ENCODE measurements at places on chromosomes 13 and 19.
A peak's percentile ranks its signal among the peaks of the same experiment; 100 is the strongest.

DNA sequence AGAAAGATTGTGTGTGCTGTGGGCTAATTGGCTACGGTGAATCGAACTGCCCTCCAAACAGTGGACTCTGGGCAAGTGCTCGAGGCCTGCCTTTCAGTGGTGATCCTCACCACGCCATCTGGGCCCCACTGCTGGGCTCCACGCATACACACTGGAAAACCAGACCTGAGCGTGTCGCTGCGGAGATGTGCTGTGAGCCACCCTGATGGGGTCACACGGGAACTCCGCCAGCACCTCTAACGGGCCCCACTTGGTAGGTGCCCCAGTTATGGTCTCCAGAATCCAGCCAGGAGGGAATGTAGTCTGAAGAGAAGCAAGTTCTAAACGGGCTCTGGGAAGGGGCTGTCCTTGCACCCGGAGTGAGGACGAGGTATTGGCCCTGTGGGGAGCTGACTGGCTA lies 39.3 kb downstream of the C13orf46 start:
- DNase-seq: no peak

GRCh38 chr13:26596458-26596857 lies 39.0 kb downstream of the WASF3 start:
- no peak for DNase-seq

DNA sequence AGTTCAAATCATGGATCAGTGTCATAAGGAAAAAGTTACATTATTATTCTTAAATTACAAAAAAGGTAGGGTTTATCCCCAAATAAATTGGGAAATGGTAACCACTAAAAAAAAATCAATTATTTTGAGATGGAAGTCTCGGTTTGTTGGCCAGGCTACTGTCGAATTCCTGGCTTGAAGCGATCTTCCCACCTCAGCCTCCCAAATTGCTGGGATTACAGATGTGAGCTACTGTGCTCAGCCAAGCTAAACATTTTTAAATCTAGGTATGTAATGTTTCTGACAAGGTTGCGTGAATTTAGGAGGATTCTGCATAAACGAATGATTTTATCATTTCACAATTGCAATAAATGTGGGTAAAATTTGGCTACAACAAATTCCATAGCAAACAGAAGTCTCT lies 2.0 kb downstream of the NAA16 start:
- no peak for DNase-seq

DNA sequence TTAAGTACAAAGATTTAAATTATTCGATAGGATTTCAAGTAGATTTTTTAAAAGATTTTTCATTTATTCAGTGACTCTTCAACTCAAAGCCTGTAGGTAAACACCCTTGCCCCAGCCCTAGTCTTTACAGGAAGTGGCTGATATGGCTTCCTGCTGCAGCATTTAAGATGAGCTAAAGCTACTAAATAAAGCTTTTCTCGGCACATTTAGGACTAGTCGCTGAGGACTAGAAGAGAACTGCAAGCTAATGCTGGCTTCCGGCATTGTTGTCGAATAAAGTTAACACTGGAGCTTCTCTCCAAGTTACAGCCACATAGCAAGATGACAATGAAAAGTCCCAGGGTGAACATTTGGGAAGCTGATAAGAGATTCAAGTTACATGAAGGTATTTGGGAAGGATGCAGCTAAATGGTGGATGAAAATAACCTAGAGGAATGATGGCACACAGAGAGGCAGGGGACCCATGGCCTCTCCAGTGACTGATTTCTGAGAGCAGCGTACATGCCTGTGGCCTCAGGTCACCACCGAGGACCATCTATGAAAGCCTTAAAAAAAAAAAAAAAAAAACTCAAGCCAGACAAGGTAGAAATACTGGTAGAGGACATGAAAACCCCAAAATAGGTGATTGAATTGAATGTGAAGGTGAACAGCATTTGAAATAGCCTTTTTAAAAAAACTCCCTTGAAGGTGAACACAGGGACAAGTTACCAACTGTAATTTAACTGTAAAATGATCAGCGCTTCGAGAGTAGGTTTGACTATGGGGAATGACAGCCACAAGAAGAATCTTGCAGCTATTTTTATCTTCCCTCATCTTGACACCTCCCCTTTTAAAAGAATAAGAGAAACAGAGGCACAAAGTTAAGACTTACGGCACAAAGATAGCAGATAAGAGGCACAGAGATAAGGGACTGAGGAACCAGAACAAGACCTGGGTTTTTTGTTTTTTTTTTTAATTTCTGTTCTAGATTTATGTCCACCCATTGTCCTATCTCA lies 155.4 kb downstream of the DCT start:
- peak; percentile 55 for DNase-seq

DNA sequence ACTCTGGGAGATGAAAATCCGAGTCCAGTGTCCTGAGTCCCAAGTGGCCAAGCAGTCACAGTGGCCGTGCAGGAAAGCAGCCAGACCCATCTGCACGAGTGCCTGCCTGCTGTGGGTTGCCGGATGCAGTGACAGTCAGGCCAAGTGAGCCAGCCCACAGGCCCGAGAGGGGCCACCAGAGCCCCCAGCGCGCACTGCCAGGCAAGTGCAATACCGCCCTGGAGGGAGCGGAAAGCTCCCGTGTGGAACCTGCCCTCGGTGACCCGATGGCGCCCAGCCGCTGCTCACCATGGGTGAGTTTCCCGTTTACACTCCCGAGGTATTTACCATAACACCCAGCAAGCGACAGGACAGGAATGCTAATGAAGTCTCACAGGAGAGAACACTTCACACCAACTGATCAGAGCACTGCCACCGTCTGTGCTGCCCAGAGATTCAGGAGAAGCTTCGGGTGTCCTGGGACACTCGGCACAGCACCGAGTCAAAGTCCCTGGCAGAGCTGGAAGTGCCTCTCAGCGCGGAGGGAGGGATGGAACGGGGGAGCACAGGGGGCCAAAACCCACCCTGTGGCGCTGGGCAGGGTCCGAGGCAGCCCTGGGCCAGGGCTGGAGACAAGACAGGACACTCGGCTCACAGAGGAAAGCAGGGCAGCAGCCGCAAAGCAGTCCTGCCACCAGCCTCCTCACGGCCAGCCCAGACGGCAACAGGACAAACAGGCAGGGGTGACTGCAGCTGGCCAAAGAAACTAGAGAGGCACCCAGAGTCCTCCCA lies 21.3 kb upstream of the TINCR start:
- DNase-seq: no peak

All from activated naive CD4-positive, alpha-beta T cell treated with anti-CD3 and anti-CD28 coated beads for 36 hours (primary cell).